NCI-H2081 treated with DMSO at 0.1 percent for 48 hours (cell line): ENCODE measurements at places on chromosomes 11 and 22.

GRCh38 chr11:76236092-76236999 is 30.0 kb upstream of the WNT11 start:
- DNase-seq: no peak

- no peak for DNase-seq
These were observed 4.6 kb upstream of the PAMR1 start for GRCh38 chr11:35529971-35530495.

DNA sequence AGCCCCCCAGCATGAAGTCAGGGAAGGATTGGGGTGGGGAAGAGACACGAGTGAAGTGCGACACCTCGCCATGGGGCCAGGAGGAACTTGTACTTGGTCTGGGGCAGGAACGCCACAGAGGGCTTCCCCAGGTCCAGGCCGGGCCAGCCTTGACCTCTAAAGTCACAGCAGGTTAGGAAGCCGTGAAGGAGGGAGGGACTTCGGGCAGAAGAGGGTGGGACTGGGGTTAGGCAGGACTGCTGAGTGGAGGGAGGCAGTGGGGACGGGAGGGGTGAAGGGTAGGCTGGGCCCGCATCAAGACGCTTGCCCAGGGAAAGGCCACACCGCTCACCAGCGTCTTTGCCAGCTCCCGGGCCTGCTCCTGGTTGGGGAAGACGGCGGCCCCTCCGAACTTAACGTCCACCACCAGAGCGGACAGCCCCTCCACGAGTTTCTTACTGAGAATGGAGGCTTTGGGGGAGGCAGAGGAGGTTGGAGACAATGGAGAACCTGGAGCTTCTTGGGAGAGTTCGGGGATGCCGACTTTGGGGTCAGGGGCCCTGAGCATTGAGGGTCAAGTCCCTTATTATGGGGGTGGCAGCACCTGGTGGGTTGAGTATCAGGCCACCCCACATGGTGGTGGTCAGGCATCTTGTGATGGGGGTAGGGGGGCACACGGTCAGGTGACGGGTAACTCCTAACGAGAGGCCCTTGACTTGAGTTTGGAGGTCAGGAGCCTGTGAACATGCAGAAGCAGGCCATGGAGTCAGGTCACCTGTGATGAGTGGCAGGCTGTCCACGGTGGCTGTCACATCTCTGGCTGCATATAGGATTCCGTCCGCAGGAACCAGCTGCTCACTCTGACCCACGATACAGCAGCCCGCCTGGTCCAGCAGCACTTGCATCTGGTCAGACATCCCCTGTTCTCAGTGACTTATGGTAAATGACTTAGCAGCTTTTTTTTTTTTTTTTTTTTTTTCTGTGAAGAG is 1.7 kb upstream of the SCO2 start:
- no peak for DNase-seq

GRCh38 chr11:119525180-119525866 is 102.4 kb upstream of the THY1 start:
- no peak for DNase-seq
